HT1080 (cell line): ENCODE measurements at places on chromosomes 5 and 9. TPM values are rescaled to one million over a fixed set of nuclear protein-coding genes. Genes with fewer than 3 reads are reported as not detected.

Gene IFNA13
- total RNA-seq: not detected in 2 replicates

Gene PRR16
- 0.77 and 2.1 TPM in 2 replicates for total RNA-seq

Gene CBY3
- total RNA-seq: not detected in 2 replicates

Gene PCDHGC4
- 0.14 and 0.33 TPM in 2 replicates for total RNA-seq

Gene KIF12
- total RNA-seq: not detected in 2 replicates
